ENCODE measurements at places on chromosomes 6 and 20. TPM values are rescaled to one million over a fixed set of nuclear protein-coding genes. Genes with fewer than 3 reads are reported as not detected.

Gene SLC17A2
- not detected for polyA plus RNA-seq

Gene TP53TG5
- polyA plus RNA-seq, result not detected

Gene KIFC1
- polyA plus RNA-seq, result 40.6 TPM

Gene SMAP1
- 14.8 TPM for polyA plus RNA-seq

Gene ALDH8A1
- polyA plus RNA-seq, result 0.15 TPM

Gene LEMD2
- 43.6 TPM for polyA plus RNA-seq

Gene GSTA2
- polyA plus RNA-seq, result not detected

Gene SALL4
- 0.03 TPM for polyA plus RNA-seq

Gene ABHD16B
- polyA plus RNA-seq, result 0.05 TPM

Gene PTCRA
- polyA plus RNA-seq, result not detected

Gene CDH4
- polyA plus RNA-seq, result 3.5 TPM

Gene DACT2
- not detected for polyA plus RNA-seq

Gene LTB
- polyA plus RNA-seq, result not detected

Gene BMP2
- 0.29 TPM for polyA plus RNA-seq

Gene LPA
- not detected for polyA plus RNA-seq

Gene OR12D2
- polyA plus RNA-seq, result not detected

Gene C6orf163
- 0.43 TPM for polyA plus RNA-seq

Gene ACTL10
- polyA plus RNA-seq, result 0.43 TPM

Gene RIPPLY2
- polyA plus RNA-seq, result not detected

Gene MCHR2
- polyA plus RNA-seq, result not detected

All from IMR-90 (cell line).